ENCODE measurements at places on chromosomes 7 and 10.
A peak's percentile ranks its signal among the peaks of the same experiment; 100 is the strongest.

- DNase-seq = no peak
These were observed 34.1 kb downstream of the GSDME start for GRCh38 chr7:24723178-24723530.

DNA sequence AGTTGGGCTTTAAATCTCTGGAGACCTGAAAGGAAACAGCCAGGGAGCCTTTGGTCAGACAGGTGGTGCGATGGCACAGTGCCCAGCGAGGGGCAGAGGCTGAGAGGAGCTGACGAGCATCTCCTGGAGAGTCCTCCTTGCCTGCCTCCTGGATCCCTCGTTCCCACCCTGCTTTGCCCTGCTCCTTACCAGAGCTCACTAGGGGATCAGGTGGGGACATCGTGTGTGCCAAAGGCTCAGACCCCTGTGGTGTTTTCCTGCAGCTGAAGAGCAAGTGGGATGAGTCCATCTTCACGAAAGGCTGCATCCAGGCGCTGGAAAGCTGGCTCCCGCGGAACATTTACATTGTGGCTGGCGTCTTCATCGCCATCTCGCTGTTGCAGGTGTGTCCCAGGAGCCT, 21.8 kb upstream of the SH2D4B start:
- DNase-seq = no peak

DNA sequence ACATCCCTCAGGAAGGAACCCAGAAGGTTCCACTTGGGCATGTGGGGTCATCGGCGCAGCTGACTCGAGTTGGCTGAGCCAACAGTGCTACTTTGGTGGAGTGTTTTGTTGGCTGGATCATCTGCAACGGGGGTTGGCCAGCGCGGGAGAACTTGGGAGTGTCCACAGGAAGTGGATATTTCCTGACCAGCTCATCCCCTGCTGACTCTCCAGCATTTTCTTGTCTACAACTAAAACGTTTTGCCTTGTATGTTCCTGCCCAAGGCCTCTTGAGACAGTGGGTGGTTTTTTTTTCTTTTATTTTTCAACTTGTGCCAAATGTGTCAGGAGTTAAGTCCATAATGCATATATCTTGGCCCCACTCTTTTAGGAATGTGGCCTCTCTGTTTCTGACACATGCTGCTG, 208.6 kb downstream of the ZNF365 start:
- DNase-seq = no peak

GRCh38 chr7:77662869-77663268, 33.4 kb upstream of the RSBN1L start:
- no peak for DNase-seq

DNA sequence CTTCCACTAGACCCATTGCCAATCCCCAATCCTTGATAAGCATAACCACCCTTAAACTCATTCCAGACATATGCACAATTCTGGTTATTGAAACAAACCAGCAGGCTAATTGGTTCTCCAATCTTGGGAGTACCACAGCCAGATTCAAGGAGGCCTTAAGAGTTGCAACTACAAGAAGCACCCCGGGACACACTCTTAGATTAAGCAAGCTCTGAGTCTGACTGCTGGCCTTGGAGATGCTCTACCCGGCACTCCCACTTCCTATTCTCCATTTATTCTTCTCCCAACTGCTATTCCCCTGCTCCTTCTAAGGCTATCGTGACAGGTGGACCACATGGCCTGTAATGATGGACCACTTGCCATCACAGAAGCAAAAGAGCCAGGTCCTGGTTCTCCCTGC, 40.3 kb downstream of the CYTH3 start:
- DNase-seq = no peak

DNA sequence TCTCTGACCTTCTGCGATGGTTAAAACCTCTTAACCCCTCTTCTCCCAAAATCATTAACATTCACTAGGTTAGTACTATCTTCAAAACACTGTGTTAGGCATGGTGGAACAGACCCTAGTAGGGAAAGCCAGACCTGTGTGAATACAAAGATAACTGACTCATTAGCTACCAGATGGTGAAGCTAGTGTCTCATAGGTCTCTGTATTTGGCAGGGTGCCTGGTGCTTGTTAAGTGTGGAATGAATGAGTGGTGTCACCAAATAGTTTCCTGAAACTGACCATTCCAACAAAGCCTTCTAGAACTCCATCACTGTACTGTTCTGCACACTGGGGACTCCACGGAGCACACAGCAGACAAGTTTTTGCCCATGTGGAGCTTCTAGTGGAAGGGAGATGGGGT, 27.7 kb upstream of the TM9SF3 start:
- no peak for DNase-seq

- DNase-seq = no peak
These were observed 20.0 kb upstream of the GATA3 start for GRCh38 chr10:8034466-8035005.

DNA sequence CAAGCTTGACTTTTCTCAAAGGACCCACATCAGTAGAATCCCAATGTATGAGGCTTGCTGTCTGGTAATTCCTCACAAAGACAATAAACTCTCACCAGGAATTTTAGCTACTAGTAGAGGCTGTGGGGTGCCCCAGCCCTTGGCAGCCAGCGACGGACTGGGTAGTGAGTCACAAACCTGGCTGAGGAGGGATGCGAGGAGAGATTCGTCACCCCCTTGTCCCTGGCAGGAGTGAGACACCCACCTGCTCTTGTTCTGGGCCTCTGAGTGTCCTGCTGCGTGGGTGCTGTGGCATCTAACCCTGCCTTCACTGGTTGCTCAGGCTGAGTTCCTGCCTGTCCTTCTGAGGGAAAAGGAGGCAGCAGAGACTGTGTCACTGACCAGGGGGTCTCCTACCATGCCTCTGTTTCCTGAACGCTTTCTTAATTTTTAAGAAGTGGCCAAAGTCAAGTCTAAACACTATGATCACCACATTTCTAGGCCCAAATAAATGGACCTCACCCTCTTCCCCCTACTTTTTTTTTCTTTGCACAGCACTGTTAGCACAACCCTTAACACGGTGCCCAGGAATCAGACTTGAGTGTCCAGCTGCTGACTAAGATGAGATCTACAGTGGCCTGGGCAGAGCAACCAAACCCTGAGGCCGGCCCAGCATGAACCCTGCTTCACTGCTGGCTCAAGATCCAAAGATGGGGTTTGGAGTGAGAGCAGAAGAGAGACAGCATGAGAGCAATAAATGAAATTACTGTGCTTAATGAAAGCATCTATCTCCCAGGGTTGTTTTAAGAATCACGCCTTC, 146.4 kb downstream of the ANLN start:
- no peak for DNase-seq

- no peak for DNase-seq
These were observed 103.5 kb downstream of the LSMEM1 start for GRCh38 chr7:112584290-112584689.

DNA sequence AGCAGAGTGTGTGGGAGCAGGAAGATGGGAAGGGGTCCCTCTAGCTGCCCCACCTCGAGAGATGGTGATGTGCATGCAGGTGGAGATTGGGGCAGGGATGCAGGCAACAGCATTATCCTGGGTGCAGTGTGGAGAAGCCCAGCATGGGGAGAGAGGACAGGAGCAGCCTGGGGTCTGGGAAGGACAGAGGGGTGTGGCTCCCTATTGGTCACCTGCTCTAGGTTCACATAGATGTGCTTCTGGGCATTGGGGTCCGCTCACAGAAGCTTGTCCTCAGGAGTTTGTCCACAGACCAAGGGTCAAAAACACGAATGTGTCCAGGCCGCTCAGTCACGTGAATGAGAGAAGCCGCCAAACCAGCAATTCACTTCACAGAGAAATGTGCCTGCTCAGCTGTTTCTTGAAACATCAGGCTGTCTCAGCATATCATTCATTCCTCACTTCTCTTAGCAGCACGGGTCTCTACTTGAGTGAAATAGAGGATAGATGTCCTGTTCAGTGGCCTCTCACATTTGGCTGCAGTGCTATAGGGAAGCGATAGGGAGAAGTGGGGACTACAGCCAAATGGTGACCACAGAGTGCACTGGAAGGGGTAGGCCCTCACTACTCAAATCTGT, 11.5 kb upstream of the SLC29A3 start:
- DNase-seq = no peak

DNA sequence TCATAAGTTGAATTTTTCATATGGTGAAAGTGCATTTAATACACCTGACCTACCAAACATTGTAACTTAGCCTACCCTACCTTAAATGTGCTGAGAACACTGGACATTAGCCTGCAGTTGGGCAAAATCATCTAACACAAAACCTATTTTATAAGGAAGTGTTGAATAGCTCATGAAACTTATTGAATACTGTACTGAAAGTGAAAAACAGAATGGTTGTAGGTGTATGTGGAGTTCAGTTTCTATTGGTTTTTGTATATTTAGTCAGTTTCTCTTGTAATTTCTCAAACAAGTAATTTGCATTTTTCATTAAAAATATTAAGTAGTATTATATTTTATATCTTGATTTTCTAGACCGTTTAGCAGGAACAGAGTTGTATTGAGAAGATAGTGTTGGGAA, 15.3 kb downstream of the CCDC7 start:
- DNase-seq = no peak

DNA sequence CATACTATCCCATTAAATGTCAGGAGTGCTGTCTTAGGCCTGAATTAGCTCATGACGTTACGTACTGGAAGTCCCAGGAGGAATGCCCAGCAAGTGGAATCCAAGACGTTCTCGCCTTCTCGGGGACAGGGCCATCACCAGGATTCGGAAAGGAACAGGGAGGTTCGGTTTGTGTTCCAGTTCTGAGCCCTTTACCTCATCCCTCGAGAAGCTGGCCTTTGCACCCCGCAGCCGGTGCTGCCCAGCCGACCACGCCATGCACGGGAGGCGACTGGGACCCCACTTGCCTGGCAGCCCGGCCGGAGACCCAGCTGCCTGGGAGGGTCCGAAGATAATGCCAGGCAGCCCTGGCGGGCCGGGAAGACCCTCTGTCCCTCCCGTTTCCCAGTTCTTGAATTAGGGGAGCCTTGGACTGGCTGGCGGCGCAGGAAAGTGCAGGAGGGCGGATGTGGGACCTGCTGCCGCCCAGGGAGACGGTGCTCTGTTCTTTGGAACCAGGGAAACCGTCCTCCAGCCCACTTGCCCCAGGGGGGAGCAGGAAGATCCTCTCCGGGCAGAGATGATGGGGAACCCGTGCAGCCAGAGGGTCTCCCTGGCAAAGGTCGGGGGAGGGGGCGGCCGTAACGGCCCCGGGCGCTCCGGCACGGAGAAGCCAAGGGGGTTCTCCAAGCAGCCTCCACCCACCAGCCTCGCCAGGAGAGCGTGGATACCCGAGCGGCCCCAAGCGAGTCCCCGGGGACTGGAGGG, 671 bp upstream of the CHST3 start:
- no peak for DNase-seq

GRCh38 chr7:873367-874002, 2.9 kb upstream of the GET4 start:
- DNase-seq = peak; percentile 36

DNA sequence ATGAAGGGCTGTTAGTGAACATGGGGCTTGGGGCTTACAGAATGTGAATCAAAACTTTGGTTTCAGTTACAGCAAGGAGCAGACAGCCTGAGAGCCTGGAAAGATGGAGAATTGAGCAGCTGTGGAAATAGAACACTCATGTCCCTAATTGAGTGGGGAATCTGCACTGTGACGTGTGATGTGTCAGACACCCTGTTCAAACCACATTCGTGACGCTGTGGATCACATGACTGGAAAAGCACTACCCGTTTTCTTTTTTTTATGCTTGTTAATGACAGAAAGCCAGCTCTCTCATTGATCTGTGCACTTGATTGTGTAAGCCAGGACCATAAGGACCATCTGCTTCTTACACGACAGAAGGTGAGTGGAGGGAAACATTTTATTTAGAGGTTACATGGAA, 15.1 kb upstream of the TBX20 start:
- DNase-seq = no peak

- DNase-seq = no peak
These were observed 218.9 kb upstream of the KMT2E start for GRCh38 chr7:104795086-104795485.

DNA sequence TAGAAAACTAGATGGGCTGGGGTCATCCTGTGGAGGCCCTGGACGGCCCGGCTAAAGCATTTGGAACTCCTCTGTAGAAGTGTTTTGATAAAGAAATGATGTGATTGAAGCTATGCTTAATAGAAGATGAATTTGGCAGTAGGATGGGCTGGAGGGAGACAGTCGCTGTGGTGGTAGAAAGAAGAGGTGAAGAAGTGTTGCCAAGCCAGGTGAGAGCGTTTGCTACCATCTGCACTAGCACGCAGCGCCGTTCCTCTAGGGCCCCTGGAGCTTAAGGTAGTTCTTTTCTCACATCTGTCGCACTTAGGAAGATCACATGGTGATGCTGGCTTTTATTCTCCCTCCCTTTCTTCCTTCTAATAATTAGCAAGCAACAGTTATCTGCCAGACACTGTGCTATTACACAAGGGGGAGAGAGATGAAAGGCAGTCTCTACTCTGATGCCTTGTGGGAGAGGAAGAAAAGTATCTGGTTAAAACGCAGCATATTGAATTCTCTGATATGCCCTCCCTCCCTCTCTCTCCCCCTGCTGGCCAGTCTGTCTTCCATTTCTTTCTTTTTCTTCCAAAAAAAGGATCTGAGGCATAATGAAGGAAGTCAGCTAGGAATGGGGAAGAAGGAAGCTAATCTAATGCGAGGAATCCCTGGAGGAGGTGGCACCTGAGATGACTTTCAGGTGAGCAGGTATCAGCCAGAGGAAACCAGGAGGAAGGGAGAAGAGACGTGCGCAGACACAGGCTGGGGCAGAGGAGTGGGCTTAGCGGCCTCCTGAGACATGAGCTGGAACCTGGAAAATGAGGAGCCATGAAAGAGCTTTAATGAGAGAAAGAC, 162.3 kb upstream of the KLF14 start:
- DNase-seq = no peak

DNA sequence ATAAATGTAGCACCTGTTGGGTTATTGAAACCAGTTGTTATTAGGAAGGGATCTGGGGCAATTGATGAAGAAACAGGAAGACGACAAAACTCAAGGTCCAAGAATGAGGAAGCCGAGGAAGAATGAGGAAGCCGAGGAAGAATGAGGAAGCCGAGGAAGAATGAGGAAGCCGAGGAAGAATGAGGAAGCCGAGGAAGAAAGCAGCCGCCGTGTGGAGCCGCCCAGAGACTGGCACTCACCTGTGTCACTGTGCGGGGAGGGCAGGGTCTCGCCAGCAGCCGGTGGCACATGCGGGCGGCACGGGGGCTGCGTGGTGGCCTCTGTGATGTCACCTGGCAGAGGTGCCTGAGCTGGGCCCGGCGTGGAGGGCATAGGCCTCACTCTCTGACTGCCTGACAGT, 71.1 kb upstream of the CFAP46 start:
- DNase-seq = no peak

GRCh38 chr10:121787169-121787568, 140.7 kb downstream of the ATE1 start:
- DNase-seq = no peak

Data from stimulated activated CD4-positive, alpha-beta T cell treated with anti-CD3 and anti-CD28 coated beads, Interleukin-1b, Interleukin-23, amount 100 ng/mL, for 1 hour (primary cell).